ENCODE measurements at places on chromosomes 5 and 9.

- DNase-seq = no peak
Observed at GRCh38 chr9:122158202-122158601, 1.4 kb downstream of the NDUFA8 start.

- DNase-seq = no peak
Observed at GRCh38 chr5:117652036-117652957, 1077.7 kb upstream of the SEMA6A start.

GRCh38 chr5:133793756-133794465 is 174.5 kb downstream of the C5orf15 start:
- DNase-seq = no peak

DNA sequence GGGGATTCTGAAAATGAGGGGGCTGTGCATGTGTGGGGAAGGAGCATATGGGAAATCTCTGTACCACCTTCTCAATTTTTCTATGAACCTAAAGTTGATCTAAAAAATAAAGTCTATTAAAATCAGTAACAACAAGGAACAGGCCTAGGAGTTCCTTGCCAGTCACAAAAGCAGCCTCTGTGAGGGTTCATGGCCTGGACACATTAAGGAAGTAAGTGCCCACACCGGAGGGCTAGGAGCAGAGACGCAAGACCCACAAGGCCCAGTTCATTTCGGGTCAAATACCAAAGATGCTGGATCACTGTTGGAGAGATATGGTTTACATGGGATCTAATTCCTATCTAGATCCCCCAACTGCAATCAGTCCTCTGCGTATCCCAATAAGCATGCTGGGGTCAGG is 88.4 kb downstream of the SEMA4D start:
- no peak for DNase-seq

- no peak for DNase-seq
Observed at GRCh38 chr5:131993676-131994075, 17.8 kb downstream of the ACSL6 start.

- DNase-seq = no peak
Observed at GRCh38 chr9:109989296-109989695, 209.3 kb downstream of the PALM2AKAP2 start.

DNA sequence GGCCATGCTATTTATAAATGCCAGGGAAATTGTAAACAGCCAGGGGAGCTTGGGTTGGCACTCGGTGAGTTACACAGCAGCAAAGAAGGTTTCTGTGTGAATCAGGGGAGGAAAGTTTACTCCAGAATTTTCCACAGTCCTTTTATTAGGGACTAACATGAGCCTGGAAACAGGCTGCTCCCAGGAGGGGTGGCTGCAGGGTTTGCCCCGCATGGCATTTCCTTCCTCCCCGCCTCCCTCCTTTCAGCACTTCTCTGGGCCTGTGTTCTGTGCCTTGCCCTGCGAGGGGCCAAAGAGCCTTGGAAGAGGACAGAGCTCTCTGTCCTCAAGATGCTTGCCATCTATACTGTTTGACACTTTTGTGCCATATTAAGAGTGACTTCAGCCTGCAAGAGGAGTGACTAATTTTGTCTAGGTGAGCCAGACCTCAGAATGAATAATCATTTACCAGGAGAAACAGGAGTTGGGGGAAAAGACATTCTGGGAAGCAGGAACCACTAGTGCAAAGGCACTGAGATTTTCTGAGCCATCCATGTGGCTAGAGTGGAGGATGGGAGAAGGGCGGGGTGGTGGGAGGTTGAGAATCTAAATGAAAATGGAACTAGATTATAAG is 1.8 kb downstream of the GSN start:
- no peak for DNase-seq

GRCh38 chr5:111278858-111279504 is 54.8 kb downstream of the CAMK4 start:
- DNase-seq = no peak

- no peak for DNase-seq
Observed at GRCh38 chr9:94826644-94827410, 100.3 kb downstream of the AOPEP start.

GRCh38 chr5:139121120-139121519 is 77.0 kb downstream of the SIL1 start:
- no peak for DNase-seq

DNA sequence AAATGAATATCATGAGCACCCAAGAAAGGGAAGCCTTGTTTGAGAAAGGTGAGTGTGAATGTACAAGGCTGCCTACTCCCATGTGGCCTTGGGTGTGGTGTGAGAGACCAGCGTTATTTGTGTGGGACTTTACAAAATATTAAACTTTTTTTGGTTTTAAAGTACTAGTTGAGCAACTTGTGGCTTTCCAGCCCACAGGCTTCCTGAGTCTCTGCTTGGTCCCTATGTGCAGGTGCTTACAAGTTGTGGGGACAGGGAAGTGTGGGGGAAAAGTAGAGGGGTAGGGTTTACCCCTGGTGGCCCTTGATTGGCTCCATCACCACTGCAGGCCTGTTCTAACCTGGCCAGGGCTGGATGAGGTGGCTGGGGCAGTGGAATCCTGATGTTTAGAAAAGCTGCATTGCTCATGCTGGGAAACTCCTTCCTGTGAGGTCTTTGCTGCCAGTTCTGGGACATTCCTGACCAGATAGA is 19.7 kb downstream of the PTTG1 start:
- no peak for DNase-seq

- no peak for DNase-seq
Observed at GRCh38 chr9:84315278-84315877, 25.2 kb downstream of the SLC28A3 start.

GRCh38 chr9:14994738-14995137 is 84.5 kb upstream of the FREM1 start:
- DNase-seq = no peak

- DNase-seq = no peak
Observed at GRCh38 chr5:34778091-34778850, 60.7 kb upstream of the TTC23L start.
